ENCODE measurements at places on chromosomes 11 and 22. TPM values are rescaled to one million over a fixed set of nuclear protein-coding genes. Genes with fewer than 3 reads are reported as not detected.
A peak's percentile ranks its signal among the peaks of the same experiment; 100 is the strongest.

DNA sequence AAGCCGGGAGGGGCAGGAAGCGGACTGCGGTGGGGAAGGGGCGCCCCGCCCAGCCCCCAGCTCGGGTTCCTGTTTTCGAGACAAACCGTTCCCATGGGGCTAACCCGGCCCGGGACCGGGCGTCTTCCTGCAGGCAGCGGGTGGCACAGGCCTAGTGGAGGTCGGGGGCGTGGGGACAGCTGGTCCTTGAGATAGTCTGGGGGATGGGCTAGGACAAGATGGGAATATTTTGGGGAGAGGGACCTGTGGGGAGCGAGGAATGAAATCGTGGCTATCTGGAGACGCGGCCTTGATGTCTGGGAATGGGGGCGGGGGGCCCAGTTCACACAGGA is 1.2 kb upstream of the RASGRP2 start:
- no peak for DNase-seq

DNA sequence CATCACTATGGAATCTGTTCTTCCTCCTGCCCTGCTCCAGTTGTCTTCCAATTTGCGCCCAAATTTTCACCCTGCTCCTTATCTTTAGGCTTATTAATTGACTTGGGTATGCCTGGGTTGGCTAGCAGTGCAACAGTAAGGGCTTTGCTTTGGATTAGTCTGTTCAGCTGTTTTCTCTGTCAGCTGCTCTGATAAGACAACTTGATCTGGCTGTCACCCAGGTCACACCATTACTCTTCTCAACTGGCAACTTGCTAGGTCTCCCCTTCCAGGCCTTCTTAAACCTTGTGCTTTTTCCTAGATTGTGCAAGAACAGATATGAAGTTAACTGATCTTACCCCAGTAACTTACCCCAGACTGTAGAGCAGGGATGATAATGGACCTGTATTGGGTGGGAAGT is 357.8 kb upstream of the LARGE1 start:
- DNase-seq, result no peak

DNA sequence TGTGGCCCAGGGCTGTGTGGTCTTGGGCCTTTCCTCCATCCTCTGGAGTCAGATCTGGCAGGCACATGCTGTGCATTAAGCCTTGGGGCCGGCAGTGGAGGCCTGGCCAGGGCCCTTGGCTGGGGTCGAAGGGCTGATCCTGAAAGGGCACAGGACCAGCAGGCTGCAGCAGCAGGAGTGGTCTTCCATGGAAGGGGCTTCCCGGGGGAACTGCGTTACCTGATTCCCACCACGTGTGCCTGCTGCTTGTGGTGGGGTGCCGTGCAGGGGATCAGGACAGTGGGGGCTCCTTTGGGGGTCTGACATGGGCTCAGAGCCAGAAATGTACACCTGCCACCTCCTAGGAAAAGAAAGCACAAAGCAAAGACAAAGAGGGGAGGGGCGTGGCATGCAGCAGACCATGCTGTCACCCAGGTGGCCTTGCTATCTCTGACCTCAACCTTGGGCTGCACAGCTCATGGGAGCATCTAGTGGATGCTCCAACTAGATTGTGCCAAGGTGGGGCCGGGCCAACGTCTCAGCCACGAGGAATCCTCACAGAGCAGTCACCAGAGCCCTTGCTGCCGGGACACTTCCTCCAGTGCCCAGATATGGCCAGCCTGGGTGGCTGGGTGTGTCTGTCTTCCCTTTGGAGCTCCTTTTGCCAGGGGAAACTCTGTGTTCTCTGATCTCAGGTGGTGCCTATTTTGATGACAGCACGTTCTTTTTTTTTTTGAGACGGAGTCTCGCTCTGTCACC is 17.9 kb upstream of the YPEL1 start:
- DNase-seq, result no peak

Gene CCDC90B
- 47.7 TPM for total RNA-seq

GRCh38 chr22:31161386-31161785 is 1.4 kb downstream of the RNF185 start:
- no peak for DNase-seq

Gene ADORA2A
- total RNA-seq, result 7.0 TPM

GRCh38 chr11:61528114-61528513 is 19.6 kb downstream of the LRRC10B start:
- peak; percentile 75 for DNase-seq

Gene PTPN5
- total RNA-seq, result 1.7 TPM

Gene SYT12
- 2.8 TPM for total RNA-seq

Gene SPDYC
- 2.0 TPM for total RNA-seq

- no peak for DNase-seq
Observed at GRCh38 chr11:63896071-63896470, 20.9 kb downstream of the RCOR2 start.

Gene TMEM191C
- total RNA-seq, result 0.42 TPM

DNA sequence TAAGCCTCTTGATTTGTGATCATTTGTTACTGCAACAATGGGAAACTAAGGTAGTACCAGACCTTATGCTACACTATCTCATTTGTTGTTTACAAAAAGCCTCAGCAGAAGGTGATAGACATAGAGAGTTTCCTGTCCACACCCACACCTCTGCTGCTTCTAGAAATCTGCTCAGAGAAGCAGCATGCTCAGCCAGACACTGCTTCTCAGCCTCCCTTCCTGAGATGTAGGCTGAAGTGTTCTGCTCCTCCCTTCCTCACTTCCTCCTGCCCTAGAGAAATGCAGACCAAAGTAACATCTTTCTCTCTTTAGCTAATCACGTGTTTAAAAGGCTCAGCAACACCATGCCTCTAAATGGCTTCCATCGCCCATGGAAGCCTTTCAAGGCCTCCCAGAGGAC is 88.4 kb downstream of the SLC1A2 start:
- DNase-seq, result no peak

- DNase-seq, result no peak
Observed at GRCh38 chr11:39247570-39248137, 2211.8 kb downstream of the LRRC4C start.

- no peak for DNase-seq
Observed at GRCh38 chr11:78312712-78313111, 104.9 kb downstream of the GAB2 start.

DNA sequence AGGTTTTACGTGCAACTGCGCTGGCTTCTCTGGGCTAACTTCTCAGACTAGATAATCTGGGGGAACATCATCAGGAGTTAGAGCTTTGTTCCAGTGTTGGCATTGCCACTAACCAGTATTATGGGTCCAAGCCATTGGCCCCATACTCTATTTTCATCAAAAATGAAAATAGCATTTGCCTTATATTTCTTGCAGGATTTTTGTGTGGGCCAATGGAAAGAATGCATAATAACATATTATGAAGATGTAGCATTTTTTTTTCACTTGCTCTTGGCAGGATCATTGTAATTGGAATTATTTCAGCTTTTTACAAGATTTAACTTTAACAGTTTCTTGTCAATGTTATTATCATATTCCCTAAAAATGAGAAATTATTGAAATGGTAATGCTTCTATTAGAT is 16.1 kb downstream of the ARHGAP42 start:
- no peak for DNase-seq

Gene INPP5J
- 11.9 TPM for total RNA-seq

DNA sequence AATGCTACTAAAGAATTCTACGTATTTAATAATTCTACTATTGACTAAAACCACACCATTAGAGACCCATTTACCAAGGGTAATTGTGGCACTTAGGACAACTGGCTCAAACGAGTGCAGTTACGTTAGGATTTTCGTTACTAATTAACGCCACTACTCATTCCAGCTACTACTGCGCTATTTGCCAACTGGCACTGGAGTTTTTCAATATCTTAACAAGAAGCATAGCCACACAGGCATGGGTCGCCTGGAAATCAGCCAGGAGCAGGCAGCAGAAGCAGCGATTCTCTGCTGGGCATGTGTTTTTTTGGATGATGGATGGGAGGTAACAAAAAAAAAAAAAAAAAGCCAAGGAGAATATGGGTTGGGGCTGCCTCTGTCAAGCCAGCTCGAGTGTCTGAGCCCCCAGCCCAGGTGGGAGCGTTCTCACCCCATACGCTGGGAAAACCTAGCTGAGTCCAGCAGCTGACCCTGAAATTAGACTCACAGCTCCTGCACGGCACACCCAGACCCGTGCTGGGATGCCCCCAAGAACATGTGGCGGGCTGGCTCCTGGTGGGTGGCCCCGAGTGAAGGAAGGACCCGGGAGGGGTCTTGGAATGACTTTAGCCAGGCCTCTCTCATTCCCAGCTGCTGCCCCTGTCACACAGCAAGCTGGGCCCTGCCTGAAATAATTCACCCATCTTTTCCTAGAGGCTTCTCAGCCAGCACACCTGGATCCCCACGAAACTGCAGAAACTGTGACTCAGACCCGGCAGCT is 214.0 kb downstream of the BRD1 start:
- peak; percentile 65 for DNase-seq

Gene SOX6
- 0.03 TPM for total RNA-seq

GRCh38 chr22:49394116-49394785 is 433.4 kb downstream of the BRD1 start:
- DNase-seq, result no peak

DNA sequence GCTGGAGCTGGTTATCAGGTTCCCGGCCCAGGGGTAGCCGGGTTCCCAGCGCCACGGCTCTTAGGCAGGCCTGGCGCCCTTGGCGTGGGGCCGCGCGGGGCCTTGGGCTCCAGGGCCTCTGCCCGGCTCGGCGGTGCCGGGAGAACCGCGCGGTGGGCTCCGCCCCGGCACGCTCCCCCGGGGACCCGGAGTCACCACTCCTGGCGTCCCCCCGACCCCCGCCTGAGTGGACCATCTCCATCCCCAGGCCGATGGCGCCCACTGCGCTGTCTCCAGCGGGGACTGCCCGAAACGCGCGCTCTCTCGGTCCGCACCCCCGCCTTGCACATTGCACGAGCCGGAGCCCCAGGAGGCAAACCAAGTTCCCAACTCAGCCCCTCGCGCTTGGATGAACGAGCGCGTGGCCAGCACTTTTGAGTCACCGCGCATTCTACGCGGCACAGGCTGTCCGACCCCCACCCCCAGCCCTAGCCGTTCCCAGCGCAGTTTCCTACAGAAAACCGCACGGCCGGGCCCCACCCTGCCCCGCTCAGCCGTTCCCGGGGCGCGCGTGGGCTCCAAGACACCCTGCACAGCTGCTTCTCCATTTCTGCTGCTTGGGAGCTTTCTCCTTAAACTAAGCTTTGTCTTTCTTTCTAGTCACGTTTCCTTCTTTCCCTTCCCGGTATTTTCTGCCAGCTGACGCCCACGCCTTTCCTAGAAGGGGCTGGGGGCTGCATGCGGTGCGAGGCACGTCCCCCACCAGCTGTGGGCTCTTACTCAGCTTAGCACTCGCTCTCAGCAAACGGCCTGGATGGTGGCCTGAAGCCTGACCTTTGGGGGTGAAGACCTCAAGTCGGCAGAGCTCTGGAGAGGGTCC is 650 bp upstream of the CHID1 start:
- peak; percentile 91 for DNase-seq

Gene ACRV1
- not detected for total RNA-seq

DNA sequence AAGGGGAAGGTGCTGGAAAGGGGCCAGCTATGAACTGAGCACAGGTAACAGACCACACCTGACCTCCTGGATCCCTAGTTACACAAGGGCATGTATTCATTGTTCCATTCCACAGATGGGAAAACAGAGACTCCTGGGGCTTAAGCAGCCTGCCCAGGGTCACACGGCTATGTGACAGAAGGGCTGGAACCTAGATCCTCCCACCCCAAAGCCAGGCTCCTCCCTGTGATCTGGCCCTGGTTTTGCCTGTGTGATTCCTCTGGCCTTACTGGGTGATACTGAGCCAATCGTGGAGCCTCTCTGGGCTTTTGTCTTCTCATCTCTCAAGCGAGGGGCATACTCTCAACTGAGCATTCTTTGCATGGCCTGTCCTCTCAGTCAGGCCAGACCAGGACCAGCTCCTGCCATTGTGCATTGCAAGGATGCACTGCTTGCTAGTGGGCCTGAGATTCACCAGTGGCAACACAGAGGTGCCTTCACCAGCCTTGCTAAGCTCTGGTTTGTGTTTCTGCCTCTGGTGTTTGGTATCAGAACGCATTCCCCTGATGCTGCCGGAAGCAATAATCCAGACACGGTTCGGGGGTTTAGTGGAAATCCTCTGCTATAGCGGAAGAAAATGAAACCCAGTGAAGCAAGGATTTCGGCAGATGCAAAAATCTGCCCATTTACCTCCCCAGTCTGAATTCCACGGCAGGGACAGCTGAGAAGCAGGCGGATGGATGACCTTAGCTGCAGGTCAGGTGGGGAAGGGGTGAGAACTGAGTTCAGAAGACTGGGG is 226.6 kb downstream of the ST3GAL4 start:
- DNase-seq, result peak; percentile 64

Gene SLN
- total RNA-seq, result not detected

GRCh38 chr11:105399511-105399910 is 210.4 kb upstream of the GRIA4 start:
- DNase-seq, result no peak

- no peak for DNase-seq
Observed at GRCh38 chr11:34120651-34121050, 15.2 kb downstream of the NAT10 start.

DNA sequence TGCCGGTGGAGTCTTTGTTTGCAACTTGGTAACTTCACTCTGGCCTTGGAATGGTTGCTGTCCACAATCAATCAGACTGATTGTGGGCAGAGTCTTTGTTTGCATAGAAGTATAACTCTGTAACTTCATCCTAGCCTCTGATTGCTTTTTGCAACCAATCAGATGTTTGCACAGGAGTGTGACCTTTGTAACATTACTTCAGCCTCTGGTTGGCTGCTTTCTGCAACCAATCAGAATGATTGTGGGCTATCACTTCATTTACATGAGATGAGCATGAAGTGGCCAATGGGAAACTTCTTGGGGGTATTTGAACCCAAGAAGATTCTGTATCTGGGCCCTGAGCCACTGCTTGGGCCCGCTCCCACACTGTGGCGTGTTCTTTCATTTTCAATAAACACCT is 79.6 kb upstream of the CLDN5 start:
- DNase-seq, result no peak

DNA sequence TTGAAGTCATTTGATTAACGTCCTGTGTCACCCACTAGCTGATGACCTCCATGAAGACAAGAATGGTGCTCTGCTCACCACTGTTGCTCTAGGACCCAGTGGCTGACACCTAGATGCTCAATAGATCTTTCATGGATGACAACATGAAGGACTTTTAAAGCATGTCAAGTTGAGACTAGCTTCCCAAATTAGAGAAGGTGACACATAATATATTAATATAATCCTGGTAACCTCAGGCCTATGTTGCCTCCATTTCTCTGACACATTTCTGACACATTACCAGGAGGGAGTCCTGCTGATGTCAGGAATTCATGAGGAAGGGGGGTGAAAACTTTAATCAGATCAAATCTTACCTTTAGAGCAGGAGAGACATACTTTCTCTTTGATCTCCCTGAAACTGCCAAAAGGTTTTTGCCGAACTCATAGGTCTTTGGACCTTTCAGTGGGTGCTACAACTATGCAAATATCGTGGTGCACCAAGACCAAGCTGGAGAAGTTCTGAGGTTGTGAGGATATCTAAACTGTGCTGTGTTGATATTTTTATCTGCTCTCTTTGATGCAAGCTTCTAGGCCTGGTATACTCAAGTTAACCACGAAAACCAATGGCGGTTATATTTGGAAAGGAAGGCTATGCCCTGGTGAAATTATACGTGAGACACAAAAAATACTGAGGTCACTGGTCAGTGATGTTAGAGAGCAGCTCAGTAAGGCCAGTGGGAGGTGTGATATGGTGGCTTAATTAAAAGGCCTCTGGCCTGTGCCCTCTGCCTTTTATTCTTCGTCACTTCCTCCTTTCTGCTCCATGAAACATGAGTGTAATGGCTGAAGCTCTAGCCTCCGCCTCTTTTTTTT is 13.2 kb upstream of the AMPD3 start:
- no peak for DNase-seq

Gene PHF21B
- 17.7 TPM for total RNA-seq

Gene PRR33
- total RNA-seq, result not detected

Gene CHEK1
- total RNA-seq, result 112 TPM

- DNase-seq, result peak; percentile 60
Observed at GRCh38 chr22:39529487-39529851, 3.1 kb downstream of the RPS19BP1 start.

Gene SNX19
- total RNA-seq, result 23.9 TPM

Gene OR8D4
- not detected for total RNA-seq

Data from H7 (cell line).